Muscle of arm (tissue), 14 donors: ENCODE measurements at places on chromosomes 13 and 19.

- no peak for DNase-seq
These were observed 135.2 kb downstream of the PCDH9 start for GRCh38 chr13:67094952-67095351.

DNA sequence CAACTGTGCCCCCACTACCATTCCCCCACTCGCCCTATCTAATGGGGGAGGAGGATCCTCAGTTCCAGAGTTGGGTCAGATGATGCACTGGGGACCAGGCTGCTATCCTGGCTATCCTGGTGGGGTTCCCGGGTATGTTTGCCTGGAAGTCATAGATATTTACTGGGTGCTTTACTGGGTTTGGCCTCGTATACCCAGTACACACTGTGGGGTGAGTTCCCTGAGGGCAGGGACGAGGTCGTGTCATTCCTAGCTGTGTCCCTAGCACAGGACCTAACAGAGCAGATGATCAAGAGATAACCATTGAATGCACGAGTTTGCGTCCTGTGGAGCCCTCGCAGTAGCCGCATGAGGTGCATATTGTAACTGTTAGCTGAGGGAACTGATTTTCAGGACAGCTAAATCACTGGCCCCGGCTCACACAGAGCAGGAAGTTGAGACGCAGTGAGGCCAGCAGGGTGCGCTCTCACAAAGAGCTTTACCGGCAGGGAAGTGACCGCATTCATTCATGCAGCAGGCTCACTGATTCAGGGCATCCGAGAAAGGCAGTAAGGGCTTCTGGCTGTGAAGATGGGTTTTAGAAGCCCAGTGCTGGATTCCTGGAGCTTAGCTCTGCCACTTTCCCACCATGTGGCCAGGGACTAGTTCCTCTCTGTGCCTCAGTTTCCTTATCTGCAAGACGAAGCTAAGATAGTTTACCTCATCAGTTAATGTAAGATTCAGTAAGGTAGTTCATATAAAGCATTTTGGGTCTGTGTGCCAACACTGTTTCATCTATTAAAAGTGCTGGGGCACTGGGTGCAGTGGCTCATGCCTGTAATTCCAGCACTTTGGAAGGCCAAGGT is 6.0 kb downstream of the RUVBL2 start:
- DNase-seq, result no peak

DNA sequence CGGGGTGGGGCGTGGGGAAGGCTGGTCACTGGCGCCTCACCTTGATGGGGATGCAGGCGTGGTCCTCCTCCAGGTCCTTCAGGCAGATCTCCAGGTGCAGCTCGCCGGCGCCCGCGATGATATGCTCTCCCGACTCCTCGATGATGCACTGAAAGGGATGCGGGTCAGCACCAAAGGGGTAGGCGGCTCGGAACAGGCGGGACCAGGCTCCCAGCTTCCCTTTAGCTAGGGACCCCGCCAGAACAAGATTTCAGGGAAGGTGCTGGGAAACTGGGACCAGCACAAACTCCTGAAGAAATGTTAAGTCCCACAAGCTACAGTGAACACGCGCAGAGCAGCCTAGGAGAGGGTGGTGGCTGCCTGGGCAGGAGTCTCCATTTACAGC is 6.0 kb downstream of the EEF2 start:
- DNase-seq, result no peak

GRCh38 chr19:14475251-14476073 is at the start of gene PTGER1:
TSS of gene PTGER1 (minus strand) at chr19:14475354. CDS start at chr19:14474320, 1,034 bp downstream.
- DNase-seq, result no peak

DNA sequence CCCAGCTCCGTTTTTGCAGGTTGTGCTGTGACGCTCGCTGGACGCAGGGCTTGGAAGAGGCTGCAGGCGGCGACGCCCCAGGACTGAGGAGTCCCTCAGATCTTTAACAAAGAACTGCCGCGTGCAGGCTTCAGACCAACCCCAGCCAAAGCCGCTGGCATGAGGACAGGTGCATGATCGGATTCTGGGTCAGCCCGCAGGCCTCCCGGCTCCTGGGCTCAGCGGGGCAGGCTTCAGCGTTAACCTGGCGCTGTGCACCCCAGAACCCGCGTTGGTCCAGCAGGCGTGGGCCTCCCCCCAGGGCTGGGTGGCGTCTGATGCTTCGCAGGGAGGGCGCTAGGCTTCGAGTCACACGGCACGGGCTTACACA is 920 bp upstream of the TIMM13 start:
- DNase-seq, result peak; percentile 47

GRCh38 chr13:80196756-80197155 is 144.2 kb downstream of the SPRY2 start:
- no peak for DNase-seq

DNA sequence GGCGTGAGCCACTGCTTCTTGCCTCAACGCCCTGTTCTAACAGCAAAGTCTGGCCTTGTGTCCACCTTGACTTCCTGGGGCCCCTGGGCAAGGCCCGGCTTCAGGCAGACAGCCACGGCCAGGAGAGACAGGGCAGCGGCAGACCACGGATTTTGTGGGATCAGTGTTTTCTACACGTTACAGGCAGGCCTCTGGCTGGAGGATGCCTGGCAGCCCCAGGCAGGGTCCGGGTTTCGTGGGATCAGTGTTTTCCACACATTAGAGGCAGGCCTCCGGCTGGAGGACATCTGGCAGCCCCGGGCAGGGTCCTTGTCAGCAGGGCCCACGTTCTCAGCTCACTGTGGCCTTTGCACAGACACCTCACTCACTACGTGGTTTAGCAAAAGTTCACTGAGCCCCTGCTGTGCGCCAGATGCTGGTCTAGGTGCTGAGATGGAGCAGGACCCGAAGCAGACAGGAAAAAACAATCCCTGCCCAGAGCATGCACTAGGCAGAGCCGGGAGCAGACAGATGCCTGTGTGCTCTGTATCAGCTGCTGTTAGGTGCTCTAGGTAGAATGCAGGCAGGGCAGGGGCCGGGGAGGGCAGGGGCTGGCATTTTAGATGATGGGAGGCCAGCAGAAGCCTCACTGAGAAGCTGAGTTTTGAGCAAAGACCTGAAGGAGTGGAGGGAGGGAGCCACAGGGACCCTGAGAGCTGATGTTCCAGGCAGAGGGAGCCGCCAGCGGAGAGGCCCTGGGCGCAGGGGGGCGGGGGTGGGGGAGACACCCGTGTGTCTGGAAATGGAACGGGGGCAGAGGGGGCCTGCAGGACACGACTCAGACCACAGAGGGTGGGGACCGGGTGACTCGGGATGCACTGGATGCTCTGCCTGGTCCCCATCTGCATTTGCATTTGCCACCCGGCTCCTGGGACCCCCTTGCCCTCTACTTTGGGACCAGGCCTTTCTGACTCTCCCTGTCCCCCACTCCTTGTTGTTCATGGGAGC is 25.0 kb upstream of the NCCRP1 start:
- no peak for DNase-seq

GRCh38 chr19:47633517-47633916 is 24.6 kb downstream of the BICRA start:
- DNase-seq, result no peak

- DNase-seq, result no peak
These were observed 170.6 kb downstream of the URI1 start for GRCh38 chr19:30112666-30113065.

DNA sequence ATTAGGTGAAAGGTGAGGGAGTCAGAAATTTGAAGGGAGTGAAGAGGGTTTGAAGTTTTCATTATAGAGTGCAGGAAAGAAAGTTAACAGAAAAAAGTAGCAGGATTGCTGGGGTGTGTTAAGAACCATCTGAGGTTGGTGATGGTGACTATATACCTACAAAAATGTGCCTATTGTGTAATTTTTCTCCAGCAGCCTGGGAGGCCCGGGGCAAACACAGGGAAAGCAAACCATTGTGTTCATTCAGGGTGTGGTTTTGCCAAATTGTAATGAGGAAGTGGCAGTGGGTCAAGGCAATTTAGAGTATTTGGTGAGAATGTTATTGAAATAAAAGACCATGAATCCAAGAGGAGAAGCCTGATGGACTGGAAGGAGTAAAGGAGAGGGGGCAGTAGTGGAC is 8.2 kb upstream of the SUCLA2 start:
- no peak for DNase-seq

DNA sequence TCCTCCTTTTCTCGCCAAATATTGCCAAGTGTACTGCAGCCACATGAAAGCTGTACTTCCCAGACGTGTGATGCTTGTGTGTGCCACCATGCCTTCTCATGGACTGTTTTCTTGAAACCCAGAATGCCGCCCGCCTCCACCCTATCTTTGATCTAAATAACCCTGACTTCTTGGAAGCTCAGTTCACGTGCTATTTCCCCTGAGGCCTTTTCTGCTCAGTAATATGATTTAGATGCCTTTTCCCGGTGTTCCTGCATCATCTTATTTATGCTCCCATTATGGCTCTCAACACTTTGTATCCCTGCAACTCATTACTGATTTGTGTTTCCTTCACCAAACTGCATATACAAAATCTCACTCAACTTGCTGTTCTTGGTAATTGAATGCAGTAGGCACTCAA is 116.1 kb downstream of the USP12 start:
- DNase-seq, result no peak

DNA sequence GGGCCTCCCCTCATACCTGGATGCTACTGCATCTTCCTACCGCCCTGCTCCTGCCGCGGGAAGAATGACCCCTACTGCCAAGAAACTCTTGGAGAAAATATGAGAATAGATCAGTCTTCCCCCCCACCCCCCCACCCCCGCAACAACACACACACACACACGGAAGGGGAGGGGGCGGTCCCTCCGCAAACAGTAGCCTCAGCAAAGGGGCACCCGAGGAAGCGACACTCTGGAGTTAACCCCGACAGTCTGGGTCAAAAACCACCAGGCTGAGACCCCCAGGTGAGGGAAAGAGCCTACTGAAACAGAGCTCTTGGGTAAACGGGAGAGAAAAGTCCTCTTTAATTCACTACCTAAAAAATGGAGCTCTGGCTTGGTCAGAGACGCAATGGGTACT is 1.2 kb downstream of the MED26 start:
- DNase-seq, result no peak

GRCh38 chr13:58300224-58300623 is 668.7 kb downstream of the PCDH17 start:
- no peak for DNase-seq

- DNase-seq, result no peak
These were observed 32.8 kb downstream of the ZSWIM9 start for GRCh38 chr19:48203222-48203793.

DNA sequence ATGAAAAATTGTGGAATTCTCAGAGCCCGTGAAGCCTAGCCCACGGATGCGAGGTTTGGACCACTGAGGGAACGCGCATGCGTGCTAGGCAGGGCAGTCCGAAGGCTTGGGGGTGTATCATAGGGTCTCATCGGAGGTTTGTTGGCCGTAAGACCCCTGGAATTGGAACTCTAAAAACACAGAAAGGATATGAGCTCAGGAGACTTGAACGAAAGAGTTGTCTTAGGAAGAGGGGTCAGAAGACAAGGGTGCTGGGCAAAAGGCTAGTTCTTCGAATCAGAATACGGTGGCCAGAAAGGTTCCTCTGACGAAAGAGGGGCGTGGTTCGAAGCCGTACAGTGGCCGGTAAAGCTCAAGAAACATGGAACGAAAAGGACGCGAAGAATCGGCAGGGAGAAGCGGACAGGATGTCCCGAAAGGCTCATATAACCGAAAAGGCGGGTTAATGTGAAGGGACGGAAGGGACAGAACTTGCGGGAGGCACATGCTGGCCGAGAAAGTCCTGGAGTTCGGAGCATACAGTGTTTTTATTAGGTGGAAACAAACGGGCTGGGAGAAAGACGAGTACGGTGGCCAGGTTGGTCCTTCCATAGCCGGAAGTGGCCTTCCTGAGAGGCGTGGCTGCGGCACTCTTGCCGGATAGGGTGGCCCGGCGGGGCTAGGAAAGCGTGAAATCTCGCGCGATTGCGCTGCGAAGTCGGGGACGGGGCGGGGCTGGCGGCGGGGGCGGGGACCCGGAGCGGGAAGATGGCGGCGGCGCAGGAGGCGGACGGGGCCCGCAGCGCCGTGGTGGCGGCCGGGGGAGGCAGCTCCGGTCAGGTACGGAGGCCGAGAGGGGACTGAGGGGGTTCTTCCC is at the start of gene CLPTM1:
Gene CLPTM1 (plus strand): TSS at position 732 of the 856 bp plus-strand sequence. CDS start 16 bp downstream, at position 748.
- DNase-seq, result peak; percentile 97

DNA sequence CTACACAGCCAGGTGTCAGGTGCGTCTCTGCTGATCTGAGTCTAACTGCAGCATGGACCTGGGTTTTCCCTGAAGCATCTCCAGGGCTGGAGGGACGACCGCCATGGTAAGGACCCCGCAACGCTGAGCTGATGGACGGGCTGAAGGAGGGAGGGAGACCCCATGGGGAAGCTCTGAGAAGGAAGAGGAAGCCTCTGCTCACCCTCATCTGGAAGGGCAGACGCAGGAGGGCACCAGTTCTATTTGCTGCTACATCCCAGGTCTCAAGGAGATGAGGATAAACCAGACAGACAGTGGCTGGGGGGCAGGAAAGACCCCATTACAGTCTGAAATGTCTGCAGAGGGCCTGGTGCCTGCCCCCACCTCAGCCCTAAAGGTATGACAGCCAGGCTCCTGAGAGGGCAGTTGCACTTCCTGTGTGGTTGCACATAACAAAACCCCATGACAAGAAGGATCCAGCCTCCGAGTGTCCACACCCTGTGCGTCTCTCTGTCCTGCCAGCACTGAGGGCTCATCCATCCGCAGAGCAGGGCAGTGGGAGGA is at the start of gene LILRA2:
Gene LILRA2 (plus strand): TSS at position 461 of the 543 bp plus-strand sequence. CDS start 89 bp downstream, outside the sequence.
- no peak for DNase-seq

DNA sequence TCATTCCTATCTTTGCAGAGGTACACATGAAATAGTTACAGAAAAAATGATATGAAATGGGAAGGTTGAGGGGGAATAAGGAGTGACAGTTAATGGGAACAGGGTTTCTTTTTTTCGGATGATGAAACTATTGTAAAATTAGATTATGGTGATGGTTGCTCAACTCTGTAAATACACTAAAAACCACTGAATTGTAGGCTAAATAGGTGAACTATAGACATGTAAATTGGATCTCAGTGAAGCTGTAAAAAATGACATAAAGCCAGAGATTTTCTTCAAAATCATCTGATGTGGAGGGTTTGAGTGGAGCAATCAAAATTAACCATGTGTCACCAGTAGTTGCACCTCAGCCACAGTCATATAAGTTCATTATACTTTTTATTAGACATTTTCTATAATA is 6.6 kb upstream of the FLT3 start:
- no peak for DNase-seq

DNA sequence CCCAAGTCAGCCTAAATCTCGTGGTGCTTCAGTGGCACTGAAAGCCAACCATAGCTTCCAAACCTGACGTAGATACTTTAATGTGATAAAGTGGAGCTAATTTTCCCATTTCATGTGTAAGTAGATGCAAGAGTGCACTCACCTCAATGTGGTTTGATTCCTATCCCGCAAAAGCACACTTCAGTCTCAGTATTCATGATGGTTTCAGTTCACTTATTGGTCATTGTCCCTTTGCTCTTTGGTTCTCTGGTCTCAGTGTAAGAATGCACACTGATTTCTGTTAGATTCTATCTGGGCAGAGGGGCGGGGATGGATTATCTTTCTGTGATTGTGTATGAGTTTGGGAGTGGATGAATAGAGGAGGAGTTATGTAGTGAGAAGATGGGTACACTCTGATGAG is 340.6 kb downstream of the KCNRG start:
- DNase-seq, result no peak

- no peak for DNase-seq
These were observed 732 bp upstream of the C2CD4C start for GRCh38 chr19:409516-410242.
